ENCODE measurements at places on chromosomes 2 and 18.
A peak's percentile ranks its signal among the peaks of the same experiment; 100 is the strongest.

- DNase-seq = no peak
Observed at GRCh38 chr18:12162786-12163185, 69.1 kb downstream of the ANKRD62 start.

DNA sequence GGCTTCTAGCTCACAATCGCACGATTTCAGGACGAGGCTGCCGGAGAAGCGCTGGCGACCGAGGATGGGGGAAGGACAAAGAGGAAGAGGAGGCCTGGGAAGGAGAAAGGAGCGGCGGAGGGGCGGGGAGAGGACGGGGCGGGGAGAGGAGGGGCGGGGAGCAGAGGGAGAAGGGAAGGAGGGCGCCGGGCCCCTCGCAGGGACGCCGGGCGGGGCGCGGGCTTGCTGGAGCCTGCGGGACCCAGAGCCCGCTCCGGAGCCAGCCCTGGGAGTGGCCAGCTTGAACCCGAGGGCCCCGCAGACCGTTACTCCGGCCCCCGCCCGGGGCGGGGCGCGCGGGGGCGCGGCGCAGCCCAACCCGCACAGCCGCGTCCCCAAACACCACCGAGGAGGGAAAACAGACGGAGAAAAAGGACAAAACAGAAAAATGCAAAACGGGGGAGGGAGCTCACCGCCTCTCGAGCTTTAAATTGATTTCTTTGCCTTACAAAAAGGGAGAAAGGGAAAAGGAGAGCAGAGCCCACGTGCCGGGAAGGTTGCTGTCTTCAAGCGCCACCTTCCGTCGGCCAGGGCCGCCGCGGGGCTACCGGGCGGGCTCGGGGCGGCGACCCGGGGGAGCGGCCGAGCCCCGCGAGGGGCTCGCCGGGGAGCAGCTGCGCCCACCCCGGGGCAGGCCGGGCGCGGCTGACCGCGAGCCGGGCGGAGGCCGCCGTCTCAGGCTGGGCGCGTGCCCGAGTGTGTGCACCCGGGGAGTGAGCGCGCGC lies 781 bp upstream of the SOX11 start:
- DNase-seq = no peak

DNA sequence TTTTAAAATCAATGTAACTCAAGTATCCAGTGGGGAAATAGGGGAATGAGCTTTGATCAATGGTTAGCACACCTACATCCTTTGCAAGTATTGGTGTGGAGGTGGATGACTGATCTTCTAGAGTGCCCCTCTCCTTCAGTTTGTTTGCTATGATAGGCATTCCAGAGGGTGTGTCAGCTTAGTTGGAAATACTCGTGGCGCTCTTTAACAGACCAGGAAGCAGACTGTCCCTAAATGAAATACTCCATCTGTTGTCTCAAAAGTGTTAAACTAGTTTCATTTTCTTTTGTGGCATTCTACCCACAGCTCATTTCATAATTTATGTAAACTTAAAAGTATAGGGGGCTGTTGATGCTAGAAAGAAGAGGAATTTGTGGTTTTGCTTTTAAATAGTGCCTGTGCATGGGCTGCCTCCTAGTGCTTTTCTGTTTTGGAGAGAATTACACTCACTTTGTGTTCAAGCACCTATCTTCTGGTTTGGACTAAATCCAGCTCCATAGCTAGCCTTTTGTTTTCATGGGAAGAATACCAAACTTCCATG lies 66.2 kb downstream of the STAT1 start:
- DNase-seq = peak; percentile 55

DNA sequence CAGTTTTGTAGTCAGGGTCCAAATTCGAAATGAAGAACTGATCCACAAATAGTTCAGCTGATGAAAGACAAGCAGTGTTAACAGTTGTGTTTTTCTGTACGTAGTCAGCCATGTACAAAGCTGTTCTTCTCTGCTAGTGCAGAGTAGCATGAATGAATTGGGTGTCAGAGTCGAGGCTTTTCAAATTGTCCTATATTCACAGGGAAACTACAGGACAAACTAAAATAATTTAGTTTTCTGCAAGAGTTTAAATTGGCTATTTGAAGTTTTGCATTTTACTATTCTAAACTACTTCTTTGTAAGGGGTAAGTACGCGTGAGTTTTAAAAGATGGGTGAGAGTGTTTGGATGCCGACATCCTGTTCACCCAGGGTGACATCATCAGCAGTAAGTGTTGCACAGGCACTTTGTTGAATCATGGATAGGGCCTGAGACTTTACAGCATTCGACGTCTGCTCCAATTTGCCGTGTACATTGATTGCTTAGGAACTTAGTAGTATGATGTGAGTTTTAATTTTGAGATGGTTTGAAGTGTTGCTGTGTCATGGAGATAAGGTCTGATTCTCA lies 147.2 kb upstream of the NFATC1 start:
- DNase-seq = no peak

DNA sequence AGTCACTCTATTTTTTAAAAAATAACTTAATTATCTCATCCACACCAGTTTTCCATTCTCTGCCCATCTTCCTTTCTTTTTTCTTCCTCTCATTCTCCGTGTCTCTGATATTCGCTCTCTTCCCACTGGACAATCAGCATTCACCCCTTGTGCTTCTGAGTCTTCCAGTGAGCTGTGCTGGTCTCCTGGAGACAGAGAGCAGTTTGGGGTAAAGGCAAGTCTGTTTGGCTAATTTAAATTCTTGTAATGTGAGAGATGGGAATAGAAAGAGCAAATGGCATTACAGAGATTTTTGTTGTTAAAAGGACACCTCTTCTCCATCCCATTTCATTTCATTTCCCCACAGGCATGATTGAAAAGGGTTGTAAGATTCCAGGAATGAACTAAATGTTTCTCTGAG lies 107.5 kb downstream of the DTNA start:
- no peak for DNase-seq

- no peak for DNase-seq
Observed at GRCh38 chr2:110702514-110703380, 24.9 kb upstream of the BUB1 start.

GRCh38 chr18:68596016-68596415 lies 118.9 kb downstream of the TMX3 start:
- no peak for DNase-seq

DNA sequence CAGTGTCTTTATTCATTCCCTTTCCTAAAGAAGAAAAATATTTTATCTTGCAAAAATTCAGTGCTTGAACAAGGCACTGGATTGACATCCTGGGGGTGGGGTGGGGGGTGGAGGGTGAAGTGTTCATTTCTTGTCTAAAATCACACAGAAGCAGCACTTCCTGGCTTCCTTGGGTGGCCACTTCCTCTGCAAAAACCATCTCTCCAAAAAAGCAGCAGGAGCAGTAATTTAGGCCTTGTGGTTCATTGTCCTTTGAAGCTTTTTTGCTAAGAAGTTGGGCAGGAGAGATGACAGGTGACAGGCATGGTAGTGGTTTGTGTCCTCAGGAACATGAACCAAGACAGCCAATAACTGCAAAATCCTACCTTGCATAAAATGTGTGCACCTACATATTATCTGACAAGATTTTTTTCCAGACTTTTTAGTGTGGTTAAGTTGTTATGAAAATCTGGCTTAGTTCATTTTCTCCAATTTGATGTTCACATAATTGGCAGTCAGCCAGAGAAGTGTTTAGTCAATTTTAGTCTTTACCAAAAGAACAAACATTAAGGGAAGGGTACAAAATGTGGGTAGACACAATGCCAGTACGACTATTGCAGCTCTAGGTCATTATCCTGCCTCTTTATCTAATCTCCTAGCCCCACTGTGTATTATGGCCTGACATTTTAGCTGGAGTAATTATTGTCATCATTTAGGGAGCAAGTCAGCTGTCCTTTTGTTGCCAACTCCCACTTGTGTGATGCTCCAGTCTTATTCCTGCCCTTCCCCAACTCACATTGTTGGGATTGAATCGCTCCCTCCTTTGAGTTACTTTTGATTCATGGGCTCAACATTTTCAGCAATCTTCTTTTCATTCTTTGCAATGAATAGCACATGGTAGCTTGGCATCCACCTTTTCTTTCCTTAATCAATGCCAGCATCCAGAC lies 177.2 kb downstream of the MYO3B start:
- no peak for DNase-seq

DNA sequence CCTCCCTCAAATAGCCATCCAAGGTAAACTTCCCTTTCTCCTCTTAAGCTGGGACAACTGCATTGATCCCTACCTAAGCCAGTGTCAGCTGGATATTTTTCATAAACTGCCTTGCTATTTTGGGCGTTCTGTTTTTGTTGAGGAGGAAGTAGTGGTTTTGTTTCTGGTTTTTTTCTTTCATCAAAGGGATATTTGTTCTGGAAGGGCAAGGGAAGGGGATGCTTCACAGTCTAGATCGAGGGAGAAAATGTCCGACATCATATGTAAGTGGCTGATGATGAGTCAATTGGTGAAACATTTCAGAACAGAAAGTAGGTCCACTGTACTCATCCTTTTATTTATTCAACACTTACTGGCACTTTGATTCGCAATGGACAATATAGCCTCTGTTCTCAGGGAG lies 31.0 kb downstream of the TANC1 start:
- DNase-seq = no peak
